Hematopoietic multipotent progenitor cell treated with erythropoietin and hydrocortisone succinate and interleukin-3 and kit ligand, for 8 days (in vitro differentiated cells): ENCODE measurements at places on chromosomes 5 and 9.

DNA sequence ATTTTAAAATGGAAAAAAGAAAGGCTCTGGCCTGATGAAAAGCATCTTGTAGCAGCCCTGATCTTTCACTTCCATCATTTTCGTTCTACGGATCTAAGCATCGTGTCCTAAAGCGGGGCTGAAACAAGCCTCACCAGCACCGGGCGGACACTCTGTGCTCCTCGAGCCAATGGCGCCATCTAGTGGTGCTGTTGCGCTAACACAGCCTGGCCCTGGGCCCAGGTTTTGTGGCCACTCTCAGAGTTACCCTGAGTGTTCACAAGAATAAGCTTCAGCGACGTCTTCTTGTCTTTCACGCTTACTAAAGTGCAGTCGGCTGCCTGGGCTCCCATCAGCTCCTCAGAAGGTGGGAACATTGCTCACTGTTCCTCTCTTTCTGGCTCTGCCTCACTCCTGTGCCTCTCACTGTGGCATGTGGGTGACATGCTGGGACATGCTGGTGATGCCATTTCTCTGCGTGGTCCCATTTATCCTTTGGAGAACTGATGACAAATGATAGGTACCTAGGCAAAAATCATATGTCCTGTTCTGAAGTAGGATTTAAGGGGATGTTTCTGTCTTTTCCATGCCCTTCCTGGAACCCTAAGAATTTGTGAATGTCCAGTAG, 32.7 kb downstream of the DMRT3 start:
- peak; percentile 78 for DNase-seq

GRCh38 chr9:106119176-106119575, 424.8 kb downstream of the TMEM38B start:
- DNase-seq: no peak

GRCh38 chr5:67081261-67081660, 115.3 kb downstream of the CD180 start:
- no peak for DNase-seq

- no peak for DNase-seq
Measured at GRCh38 chr9:71644819-71645362, 123.4 kb downstream of the CEMIP2 start.

DNA sequence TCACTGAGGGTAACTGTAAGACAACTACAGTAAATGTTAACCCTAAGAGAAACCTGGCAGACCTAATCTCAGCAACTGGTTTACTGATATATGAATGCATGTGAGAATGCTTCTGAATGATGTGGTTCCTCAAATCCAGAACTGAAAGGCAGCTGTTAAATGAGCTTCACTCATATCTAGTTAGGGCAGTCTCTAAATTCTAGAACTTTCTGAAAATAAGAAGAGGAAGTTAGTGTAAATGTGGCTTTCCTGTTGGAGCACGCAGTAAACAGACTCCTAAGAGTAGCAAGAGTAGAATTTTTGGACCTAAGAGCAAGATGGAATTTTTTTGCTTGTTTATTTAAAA, 117.9 kb upstream of the KCNN2 start:
- DNase-seq: no peak

DNA sequence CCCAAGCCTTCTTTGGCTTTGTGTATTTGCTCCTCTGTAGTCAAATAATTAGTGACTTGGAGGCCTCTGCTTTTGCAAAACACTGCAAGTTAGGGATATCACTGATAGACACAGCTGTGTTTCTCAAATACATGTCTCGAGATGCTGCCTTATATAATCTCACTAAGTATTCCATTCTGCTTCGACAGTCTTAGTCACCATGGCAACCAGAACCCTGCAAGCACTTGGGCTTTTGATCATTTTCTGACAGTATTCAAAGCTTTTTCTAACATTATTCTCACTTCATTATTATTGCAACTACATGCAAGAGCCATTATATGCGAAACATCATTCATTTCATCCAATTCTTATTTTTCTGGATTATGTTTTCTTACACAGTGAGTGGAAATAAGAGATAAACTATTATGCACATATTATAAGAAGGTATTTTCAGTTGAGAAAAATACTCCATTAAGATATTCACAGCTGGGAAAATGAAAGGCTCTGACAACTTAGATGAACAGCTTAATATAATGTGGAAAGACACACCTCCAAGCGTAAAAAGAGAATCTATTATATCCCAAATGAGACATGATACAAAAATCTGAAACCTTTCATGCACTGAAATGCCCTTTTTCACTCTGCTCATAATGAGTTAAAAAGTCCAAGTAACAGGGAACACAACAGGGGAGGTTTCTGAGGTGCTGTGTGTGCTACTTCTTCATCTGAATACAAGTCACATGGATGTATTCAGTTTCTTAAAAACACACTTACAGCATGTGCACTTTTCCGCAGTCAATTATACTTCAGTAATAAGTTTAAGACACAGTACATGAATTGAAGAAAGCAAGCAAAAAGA, 93.9 kb downstream of the SCAI start:
- DNase-seq: no peak

- DNase-seq: no peak
Measured at GRCh38 chr9:124309667-124310084, 51.9 kb downstream of the NEK6 start.
